ENCODE measurements at places on chromosomes 13 and 19.

DNA sequence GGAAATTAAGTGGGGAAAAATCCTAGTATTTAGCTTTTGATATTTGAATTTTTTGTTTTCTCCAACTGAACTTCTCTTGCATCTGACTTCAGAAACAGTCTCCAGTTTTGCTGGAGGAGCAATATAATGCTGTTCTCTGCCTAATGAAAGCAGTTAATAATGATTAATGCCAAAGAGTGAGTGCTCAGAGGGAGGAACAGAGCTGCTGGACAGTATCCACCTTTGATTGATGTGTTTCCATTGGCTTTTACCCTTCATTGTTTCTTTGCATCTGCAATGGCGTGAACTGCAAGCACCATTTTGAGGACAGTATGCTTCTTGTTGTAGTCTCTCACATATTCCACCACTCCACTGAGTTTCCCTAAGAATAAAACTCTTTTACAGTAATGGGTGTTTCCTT is 193.4 kb downstream of the ITGBL1 start:
- DNase-seq: no peak

DNA sequence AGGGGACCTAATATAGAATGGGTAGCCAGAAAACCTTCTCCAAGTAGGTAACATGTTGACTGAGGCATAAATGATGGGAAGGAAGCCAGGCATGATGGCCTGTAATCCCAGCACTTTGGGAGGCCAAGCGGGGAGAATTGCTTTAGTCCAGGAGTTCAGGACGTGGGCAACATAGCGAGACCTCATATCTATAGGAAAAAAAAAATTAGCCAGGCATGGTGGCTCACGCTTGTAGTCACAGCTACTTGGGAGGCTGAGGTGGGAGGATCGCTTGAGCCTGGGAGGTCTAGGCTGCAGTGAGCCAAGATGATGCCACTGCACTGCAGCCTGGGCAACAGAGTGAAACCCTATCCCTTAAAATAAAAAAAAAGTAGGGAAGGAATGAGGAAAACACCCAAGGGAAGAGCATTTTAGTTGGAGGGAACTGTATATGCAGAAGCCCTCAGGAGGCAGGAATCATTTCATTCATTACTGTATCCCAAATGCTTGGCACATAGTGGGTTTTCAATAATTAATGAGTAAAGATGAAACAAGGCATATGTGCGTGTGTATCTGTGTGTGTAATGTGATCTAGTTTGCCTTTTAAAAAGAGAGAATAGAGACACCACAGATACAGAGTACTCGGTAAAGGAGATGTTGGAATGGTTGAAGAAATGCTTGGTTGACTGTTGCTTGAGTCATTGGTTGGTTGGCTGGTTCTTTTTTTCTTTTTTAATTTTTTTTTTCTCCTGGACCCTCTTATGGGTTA is 2.2 kb upstream of the NUP62 start:
- no peak for DNase-seq

GRCh38 chr13:109162248-109163036 is 533.0 kb downstream of the MYO16 start:
- DNase-seq: no peak

- peak; percentile 18 for DNase-seq
Measured at GRCh38 chr13:74246487-74246886, 112.3 kb upstream of the KLF12 start.

GRCh38 chr19:33238481-33239149 is 13.0 kb upstream of the SLC7A10 start:
- no peak for DNase-seq

DNA sequence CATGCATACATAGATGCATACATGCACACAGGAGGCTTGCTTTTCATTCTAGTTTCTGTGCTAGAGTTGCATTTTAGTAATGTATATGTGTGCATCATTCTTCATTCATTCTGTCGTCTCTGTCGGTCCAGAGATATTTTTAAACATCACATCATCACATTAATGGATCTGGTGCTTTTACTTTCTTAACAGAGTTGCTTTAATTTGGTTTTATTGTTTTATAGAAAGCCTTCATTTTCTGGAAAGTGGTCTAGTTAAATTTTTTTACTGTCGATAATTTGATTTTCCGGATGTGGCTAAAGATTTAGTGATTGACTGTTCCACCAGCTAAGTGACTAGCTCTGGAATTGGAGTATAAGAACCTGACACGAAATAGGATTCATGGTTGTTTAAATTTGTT is 16.9 kb downstream of the BIVM start:
- no peak for DNase-seq

DNA sequence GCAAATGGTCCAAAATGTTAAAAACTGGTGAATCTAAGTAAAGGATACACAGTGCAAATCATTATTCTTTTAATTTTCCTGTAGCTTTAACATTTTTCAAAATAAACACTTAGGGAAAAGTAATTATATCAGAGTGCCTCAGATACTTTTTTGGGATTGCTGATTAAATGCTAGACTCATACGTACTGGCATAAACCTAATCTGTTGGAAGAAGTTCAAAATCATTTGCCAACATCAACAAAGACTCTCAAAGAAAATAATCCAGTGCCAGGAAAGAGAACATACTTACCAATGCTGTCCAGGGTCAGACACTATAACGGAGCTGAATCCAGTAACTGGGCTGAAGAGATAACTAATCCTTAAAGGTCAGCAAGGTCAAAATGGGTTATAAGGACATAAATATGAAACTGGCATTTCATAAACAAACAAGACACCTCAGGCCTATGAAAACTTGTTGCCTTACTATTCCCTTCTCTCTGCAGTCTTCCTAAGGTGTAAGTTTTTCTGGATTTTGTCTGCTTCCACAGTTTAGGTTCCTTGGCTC is 3.3 kb upstream of the ZNF420 start:
- DNase-seq: no peak

GRCh38 chr13:76894401-76895110 is 8.4 kb upstream of the KCTD12 start:
- DNase-seq: no peak

DNA sequence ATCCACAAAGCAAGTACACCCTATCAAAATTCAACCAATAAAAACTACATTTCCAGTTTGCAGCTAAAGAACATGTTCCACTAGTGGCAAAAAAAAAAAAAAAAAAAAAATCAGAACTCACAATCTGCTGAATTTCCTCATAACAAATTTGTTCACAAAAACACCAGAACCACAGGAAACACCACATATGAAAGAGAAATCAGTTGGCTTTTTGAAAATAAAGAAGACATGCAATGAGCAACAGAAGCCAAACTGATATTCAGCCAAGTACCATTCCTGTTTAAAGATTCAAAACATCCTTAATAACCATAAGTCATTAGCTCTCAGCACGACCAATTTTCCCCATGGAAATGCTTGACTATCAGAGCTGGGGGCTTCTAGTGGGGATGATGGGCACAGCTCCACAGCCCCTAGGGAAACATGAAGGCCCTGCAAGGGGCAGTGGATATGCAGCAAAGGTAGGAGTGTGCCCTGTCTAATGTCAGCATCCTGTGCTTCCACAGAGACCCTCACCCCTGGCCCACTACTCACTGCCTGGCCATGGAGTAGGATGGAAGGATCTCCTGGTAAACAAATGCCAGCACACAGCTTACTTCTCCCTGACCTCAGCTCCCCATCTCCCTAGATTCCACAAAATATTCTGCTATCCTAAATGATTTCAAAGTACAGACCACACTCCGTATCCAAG is 74.0 kb upstream of the DOCK9 start:
- no peak for DNase-seq

DNA sequence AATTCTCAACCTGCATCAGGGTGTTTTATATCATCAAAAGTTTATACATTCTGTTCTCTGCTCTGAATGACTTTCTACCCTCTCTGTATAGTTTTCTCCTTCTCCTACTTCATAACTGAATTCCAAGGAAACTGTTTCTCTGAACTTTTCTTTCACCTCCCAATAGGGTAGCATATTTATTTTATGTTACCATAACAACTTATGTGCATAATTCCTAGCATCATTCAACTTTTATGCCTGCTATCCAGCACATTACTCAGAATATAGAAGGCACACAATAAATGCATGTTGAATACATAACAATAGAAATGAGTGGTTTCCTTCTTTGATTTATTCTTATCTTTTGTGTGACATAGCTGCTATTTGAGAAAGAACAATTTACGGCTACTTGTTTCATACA is 2385.0 kb downstream of the PCDH9 start:
- DNase-seq: no peak

- no peak for DNase-seq
Measured at GRCh38 chr13:95603887-95604555, 40.5 kb downstream of the DZIP1 start.

- DNase-seq: no peak
Measured at GRCh38 chr19:19257137-19257536, 16.0 kb downstream of the TM6SF2 start.

GRCh38 chr19:44571830-44572580 is 41.4 kb upstream of the IGSF23 start:
- no peak for DNase-seq

- no peak for DNase-seq
Measured at GRCh38 chr13:97135883-97136282, 86.2 kb upstream of the MBNL2 start.

DNA sequence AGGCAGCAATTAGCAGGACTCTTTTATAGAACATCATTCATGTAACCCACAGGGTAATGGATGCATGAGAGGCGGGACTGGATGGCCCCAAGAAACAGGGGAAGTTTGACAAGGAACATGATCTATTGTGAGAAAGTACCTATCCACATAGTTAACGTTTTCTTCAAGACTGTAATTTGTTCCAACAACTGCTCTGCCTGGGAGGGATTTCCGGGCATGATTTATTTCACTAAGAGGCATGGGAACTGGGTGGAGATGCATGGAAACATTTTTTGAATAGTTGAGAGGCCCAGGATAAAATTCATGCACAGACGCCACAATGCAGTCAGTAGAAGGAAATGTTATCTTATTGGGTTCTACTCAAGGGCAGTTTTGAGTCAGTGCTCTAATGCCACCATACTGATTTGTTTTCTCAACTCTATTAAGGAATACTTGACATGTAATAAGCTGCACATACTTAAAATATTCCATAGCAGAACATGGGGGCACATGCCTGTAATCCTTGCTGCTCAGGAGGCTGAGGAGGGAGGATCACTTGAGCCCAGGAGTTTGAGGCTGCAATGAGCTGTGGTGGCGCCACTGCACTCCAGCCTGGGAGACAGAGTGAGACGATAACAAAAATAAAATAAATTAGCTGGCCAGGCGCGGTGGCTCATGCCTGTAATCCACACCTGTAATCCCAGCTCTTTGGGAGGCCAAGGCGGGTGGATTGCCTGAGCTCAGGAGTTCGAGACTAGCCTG is 9.9 kb upstream of the ATG4D start:
- DNase-seq: no peak

Measured in stimulated activated CD4-positive, alpha-beta T cell treated with anti-CD3 and anti-CD28 coated beads, Interleukin-4, amount 100 ng/mL, for 1 hour (primary cell).